Immature natural killer cell (primary cell): ENCODE measurements at places on chromosomes 16 and 17. TPM values are rescaled to one million over a fixed set of nuclear protein-coding genes. Genes with fewer than 3 reads are reported as not detected.

HSF4 gene
- not detected for polyA plus RNA-seq

BAIAP3 gene
- 1.9 TPM for polyA plus RNA-seq

SMPD3 gene
- 9.8 TPM for polyA plus RNA-seq

SLC13A2 gene
- not detected for polyA plus RNA-seq

LCAT gene
- polyA plus RNA-seq, result 0.14 TPM

SLC6A2 gene
- not detected for polyA plus RNA-seq

KRTAP2-1 gene
- polyA plus RNA-seq, result not detected

SLC16A3 gene
- polyA plus RNA-seq, result 5.8 TPM

GDPD3 gene
- polyA plus RNA-seq, result not detected

BICDL2 gene
- polyA plus RNA-seq, result not detected

CHD9NB gene
- not detected for polyA plus RNA-seq

SAMD14 gene
- polyA plus RNA-seq, result 1.2 TPM

P2RX1 gene
- not detected for polyA plus RNA-seq
